Fibroblast of villous mesenchyme (primary cell): ENCODE measurements at places on chromosomes 12 and 14. TPM values are rescaled to one million over a fixed set of nuclear protein-coding genes. Genes with fewer than 3 reads are reported as not detected.

DNA sequence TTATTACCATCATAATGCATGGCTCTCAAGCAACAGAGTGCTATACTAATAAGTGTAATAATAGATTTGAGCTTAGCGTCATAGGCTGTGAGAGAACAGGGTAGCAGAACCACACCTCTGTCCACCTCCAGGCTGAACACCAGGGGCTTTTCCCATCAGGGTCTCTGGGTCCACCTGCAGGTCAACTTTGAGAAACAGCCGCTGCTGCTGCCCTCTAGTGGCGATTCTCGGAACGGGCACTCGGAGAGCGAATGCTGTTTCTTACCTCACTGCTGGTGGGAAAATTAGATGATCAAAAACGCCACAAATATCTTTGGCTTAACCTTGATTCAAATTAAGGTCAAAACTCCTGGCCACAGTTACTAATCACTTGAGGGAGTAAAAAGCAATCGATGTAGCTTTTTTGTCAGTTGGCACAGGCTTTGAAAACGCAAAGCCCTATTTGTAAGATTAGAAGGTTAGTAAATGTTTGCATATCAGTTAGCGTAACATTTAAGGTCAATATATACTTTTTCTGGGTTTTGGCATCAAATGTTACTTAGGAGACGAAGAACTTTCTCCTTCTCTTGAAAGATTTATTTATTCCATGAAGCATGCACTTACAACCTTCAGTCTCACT, 127.9 kb upstream of the TMEM132D start:
- DNase-seq: peak; percentile 3

DNA sequence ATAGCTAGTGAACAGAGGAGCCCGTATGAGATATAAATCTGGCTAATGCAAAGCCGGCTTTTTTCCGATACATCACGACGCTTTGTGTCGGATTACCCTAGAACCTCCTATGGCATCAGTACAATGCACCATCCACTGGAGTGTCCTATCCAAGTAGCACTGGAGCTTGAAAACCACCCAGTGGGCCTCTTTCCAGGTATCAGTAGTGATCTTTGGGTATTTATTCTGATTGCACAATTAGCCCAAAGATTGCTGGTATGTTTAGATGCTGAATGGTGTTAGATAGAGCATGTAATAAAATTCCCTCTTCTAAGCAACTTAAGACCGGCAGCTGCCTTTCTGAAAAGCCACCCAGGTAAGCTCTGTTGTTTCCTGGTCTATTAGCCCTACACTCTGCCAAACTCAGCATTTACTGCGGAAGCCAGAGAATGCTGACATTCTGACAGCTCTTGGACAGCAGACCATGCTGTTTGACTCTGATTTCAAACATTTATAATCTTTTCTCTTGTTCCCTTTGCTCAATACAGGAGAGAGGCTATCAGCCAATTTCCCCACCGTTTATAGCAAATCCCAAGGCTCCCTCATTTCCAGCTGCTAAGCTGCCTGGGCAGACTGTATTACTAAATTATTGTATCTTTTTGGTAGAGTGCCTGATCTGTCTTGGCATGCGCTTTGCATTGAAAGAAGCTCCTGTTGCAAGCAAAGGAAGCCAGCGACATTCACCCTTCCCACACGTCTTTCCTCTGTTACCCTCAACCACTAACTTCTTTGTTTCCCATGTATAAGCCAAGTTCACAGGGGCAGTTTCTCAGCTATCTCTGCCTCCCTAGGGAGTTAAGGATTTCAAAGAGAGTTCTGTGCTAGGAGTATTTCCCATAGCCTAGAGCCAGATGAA, 388.3 kb upstream of the GARIN6 start:
- no peak for DNase-seq

- DNase-seq: no peak
Observed at GRCh38 chr14:106268013-106268727, 741.8 kb downstream of the TMEM121 start.

DNA sequence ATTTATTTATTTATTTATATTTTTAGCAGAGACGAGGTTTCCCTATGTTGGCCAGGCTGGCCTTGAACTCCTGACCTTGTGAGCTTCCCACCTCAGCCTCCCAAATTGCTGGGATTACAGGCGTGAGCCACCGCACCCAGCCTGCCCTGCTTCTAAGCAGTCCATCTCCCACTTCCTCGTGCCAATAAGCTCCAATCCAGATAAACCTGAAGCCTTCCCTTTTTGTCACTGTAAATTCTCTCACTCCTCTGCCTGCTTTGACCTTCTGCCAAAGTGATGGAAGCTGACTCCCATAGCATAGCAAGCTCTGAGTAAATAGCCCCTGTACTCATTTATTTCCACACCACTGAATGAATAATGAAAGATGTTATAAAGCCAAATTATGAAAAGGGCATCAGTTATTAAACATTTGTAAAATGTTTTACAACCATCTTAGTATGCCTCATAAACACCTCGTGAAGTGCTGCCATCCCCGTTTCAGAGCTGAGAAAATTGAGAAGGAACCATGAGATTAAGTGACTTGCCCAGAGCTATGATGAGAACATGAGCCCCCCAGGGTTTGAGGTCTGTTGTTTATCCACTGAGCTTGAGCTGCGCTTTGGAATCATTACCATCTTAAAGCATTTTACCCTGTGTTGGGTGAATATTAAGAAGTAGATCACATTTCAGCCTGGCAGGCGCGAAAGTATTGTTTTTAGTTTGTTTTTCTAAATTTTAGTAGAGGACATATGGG, 30.4 kb downstream of the MANSC1 start:
- DNase-seq: peak; percentile 11

- peak; percentile 40 for DNase-seq
Observed at GRCh38 chr12:6140651-6141447, 16.4 kb upstream of the VWF start.

DNA sequence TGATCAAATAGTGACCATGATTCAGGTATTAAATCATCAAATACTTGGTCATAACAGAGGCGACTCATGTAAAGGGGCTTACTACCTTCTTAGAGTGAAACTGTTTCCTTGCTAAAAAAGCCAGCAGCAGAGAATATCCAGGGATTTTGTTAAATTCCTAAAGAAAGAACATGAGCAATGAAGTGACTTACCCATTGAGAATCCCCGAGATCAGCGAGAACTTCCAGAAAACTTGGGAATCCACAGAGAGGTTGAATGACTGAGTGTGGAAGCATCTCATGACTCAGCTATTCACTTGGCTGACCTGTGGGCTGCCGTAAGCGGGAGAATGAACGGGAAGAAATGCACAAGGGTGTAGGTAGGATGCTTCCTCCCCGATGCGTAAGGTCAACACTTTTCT, 85.3 kb upstream of the KCNA1 start:
- peak; percentile 7 for DNase-seq

- peak; percentile 15 for DNase-seq
Observed at GRCh38 chr12:97177481-97177880, 270.4 kb downstream of the NEDD1 start.

- no peak for DNase-seq
Observed at GRCh38 chr14:74980398-74980730, 22.4 kb upstream of the EIF2B2 start.

DNA sequence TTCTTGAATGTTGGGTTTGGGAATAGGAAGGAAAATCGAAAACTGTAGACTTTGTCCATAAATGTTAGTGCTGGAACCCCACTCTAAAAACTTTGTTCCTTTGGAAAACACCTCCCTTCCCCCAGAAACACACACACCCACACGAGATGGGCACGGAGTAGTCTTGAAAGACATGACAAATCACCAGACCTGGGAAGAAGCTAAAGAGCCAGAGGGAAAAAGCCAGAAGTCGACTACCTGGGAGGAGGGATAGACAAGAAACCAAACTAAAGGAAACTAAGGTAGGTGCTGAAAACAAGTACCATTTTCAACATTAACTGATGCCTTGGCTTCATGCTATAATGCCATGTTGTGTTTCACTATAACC, 925 bp upstream of the NANOG start:
- no peak for DNase-seq

DNA sequence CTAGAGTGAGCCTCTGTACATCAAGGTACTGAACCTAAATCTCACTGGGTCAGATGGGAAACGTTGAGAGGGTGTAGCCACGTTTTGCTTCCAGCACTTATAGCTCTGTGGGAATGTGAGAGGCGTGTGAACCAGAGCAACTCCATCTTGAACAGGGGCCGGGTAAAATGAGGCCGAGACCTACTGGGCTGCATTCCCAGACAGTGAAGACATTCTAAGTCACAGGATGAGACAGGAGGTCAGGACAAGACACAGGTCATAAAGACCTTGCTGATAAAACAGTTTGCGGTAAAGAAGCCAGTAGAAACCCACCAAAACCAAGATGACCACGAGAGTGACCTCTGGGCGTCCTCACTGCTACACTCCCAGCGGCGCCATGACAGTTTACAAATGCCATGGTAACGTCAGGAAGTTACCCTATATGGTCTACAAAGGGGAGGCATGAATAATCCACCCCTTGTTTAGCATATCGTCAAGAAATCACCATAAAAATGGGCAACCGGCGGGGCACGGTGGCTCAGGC, 63.4 kb upstream of the NCOR2 start:
- DNase-seq: peak; percentile 20

- DNase-seq: no peak
Observed at GRCh38 chr12:54585243-54585642, 3.2 kb downstream of the PPP1R1A start.

DNA sequence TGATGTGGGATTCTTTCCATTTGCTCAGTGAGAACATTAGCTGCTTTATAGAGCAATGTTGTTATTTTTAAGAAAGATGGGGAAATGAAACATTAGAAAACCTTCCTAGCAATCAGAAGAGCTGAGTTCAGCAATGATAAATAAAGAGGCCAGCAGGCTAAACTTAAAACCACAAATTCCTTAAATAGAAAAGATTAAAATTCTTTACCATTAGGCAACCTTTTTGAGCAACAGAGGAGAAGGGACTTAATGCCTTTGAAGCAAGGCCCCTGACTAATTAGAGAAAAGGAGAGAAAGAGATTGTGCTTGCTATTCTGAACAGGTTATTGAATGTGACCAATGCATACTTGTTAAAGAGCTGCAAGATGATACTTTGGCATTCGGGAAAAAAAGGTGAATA, 160.8 kb upstream of the LMO3 start:
- DNase-seq: peak; percentile 2

GRCh38 chr12:18689771-18690170, 48.0 kb downstream of the PLCZ1 start:
- no peak for DNase-seq

GRCh38 chr14:41171045-41171444, 435.6 kb upstream of the LRFN5 start:
- DNase-seq: no peak

GRCh38 chr12:2609020-2609419, 185.8 kb upstream of the FKBP4 start:
- no peak for DNase-seq

The AVPR1A gene
- total RNA-seq: under 0.01 TPM in 1 of 2 replicates, not detected in the other

The MEG3 gene
- 120 and 187 TPM in 2 replicates for total RNA-seq

The KLRC1 gene
- not detected in 2 replicates for total RNA-seq

The IGFBP6 gene
- total RNA-seq: 277 and 396 TPM in 2 replicates

The SLC4A8 gene
- total RNA-seq: 6.9 and 9.0 TPM in 2 replicates
